ENCODE measurements at places on chromosomes 5 and 9. TPM values are rescaled to one million over a fixed set of nuclear protein-coding genes. Genes with fewer than 3 reads are reported as not detected.

GRCh38 chr5:173726846-173727557, 110.6 kb upstream of the BOD1 start:
- no peak for DNase-seq

KCNV2 gene
- total RNA-seq = not detected

DNA sequence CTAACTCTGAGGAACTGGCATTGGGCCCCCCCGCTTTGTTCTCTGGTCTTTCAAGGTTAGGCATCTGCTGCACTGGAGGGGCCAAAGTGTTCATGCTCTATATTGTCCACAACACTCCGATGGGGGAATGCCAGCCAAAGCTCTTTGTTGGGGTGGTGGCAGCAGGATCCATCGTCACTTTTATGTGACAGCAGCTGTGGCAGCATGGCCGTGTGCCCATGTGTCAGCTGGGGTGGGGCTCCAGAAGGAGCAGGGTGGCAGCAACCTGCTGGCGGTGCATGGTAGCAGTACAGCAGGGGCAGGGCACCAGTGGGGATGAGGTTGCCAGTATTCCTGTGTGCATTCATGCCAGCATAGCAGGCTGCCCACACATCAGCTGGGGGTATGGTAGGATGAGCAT, 28.2 kb downstream of the ITGA2 start:
- DNase-seq = no peak

LIX1 gene
- 0.16 TPM for total RNA-seq

DNA sequence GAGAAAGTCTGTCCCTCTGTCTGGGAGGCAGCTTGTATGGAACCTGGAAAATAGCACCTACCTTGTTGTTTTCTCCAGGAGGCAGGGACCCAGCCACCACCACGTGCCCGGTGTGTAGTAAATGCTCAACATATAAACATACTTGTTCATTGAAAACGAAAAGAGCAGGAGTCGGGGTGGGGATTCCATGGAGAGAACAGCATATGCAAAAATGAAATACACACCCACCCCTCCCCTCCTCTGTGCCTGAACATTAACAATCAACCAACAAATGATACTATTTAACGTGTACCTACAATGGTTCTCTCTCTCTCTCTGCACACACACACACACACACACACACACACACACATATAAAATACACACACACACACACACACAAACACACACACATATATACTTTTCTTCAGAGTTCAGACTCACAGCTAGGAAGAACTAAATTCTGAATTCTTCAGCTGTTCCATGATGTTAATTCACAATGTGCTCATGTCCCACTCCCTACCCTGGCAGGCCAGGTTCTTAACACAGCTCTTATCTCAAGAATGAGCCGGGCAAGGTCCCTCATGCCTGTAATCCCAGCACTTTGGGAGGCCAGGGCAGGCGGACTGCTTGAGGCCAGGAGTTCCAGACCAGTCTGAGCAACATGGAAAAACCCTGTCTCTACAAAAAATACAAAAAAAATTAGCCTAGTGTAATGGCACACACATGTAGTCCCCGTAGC, 16.3 kb upstream of the DENND1A start:
- DNase-seq = no peak

- no peak for DNase-seq
Measured at GRCh38 chr9:111068383-111068730, 30.1 kb upstream of the LPAR1 start.

DNA sequence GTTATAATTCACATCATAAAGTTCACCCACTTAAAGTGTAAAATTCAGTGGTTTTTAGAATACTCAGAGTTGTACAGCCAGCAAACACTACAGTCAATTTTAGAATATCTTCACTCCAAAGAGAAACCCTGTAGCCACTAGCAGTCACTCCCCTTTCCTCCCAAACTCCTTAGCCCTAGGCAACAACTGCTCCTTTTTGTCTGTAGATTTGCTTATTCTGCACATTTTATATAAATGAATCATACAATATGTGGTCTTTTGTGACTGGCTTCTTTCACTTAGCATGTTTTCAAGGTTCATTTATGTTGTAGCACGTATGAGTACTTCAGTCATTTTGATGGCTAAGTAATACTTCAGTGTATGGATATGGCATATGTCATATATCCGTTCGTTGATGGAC, 38.7 kb downstream of the TGFBR1 start:
- no peak for DNase-seq

DNA sequence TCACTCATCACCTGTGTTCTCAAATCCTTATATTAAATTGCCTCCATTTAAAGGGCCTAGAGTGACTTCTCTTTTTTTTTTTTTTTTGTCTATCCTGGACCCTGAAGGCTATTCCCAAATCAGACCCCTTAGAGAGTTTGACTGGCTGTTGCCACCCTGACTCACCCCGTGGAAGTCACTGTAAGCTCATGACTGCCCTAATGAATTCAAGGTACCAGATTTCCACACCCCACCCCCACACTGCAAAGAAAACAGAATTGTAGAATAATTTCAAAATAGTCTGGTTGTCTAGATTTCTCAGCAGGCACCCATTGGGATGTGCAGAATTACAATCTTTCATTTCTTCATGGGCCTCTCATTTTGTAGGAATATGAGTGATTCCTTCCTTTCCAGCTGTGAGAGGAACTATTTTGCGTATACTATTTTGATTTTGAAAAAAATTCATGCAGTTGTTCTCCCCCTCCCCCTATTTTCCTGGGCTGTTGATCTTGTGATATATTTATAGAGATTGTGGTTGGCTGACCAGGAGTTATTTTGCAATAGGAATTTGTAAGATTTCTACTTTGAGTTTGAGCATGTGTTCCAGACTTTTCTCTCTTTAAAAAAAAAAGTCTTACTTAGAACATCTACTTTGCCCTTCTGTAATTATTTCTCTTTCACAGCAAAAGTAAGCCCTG, 79.1 kb downstream of the ZNF618 start:
- no peak for DNase-seq

DNA sequence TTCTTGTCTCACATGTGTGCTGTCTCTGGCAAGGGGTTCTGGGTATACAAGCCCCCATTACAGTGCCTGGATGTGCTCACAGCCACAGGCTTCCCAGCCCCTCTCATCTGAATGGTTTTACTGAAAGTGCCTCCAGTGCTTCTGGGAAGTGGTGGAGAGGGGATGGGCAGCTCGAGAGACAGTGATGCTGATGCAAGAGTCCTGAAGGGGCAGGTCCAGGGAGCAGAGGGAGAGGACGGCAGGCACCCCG, 93.5 kb downstream of the PHF2 start:
- no peak for DNase-seq

GRCh38 chr5:132053483-132053882, 7.0 kb upstream of the IL3 start:
- DNase-seq = no peak

FCHSD1 gene
- total RNA-seq = 7.3 TPM

FBLL1 gene
- total RNA-seq = 0.21 TPM

Measured in left cardiac atrium (tissue), 4 donors.